GM18507 (cell line): ENCODE measurements at places on chromosomes 16 and 17.

DNA sequence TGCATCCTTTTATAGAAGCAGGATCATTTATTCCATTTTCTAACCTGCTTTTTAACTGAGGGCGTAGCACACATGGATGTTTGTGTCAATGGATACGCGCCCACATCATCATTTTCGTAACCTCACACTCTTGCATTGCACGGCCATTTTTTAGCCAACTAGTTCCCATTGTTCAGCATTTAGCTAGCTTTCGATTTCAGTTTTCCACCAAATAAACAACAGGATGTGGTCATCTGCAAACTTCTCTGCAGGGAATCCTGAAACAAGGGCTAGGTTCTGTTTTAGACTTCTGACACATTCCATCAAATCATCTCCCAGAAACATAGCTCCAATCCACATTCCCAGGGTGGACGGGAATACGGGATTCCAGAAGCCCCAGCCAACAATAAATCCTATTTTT lies 6.4 kb downstream of the CYB561 start:
- no peak for DNase-seq

DNA sequence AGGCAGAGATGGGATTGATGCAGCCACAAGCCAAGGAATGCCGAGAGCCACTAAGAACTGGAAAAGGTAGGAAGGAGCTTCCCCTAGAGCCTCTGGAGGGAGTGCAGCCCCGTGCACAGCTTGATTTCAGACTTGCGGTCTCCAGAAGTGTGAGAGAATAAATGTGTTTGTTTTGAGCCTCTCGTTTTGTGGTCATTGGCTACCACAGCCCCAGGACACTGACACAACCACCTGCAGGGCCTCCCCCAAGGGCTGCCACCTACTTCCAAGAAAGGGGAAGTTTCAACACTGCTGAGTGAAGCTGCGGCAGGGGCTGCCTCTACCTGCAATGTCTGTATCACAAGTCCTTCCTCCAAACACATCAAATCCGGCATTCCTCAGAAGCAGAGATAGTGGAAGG lies 346.9 kb downstream of the C16orf95 start:
- no peak for DNase-seq

DNA sequence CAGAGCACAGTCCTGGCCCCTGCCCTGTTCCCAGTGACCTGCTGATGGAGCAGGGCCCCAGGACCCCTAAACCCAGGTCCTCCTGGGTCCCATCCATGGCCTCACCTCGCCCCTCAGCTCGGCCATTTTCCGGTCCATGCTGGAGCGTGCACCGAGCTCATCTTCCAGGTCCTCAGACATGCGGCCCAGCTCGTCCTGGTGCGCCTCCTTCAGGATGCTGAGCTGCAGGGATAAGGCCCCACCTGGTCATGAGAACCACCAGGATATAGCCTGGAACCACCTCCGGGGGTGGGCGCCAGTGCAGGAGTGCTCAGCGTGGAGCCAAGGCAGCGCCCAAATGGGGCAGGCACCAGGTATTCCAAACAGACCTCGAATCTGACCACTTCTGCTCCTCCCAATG lies 17.9 kb downstream of the CCDC102A start:
- no peak for DNase-seq

GRCh38 chr16:54284319-54284930 lies 2.2 kb downstream of the IRX3 start:
- DNase-seq: no peak

- no peak for DNase-seq
Measured at GRCh38 chr16:56354016-56354415, 71.3 kb downstream of the AMFR start.

DNA sequence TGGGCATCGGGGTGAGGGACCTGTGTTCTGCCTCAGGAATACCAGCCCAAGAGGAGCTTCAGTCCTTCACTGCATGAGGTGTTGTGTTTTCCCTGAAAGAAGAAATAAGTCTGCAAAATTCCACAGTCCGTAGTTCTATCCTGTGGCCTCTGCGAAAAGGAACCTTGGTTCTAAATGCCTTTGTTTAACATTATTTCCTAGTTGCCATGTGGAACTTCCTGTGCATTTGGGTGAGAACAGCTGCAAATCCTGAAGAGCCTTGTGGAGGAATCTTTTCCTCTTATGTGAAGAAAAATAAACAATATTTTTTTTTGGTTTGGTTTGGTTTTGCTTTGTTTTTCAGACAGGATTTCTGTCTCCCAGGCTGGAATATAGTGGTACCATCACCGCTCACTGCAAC lies 9.8 kb downstream of the PSKH1 start:
- no peak for DNase-seq

GRCh38 chr16:55389426-55390073 lies 65.5 kb downstream of the IRX6 start:
- no peak for DNase-seq

DNA sequence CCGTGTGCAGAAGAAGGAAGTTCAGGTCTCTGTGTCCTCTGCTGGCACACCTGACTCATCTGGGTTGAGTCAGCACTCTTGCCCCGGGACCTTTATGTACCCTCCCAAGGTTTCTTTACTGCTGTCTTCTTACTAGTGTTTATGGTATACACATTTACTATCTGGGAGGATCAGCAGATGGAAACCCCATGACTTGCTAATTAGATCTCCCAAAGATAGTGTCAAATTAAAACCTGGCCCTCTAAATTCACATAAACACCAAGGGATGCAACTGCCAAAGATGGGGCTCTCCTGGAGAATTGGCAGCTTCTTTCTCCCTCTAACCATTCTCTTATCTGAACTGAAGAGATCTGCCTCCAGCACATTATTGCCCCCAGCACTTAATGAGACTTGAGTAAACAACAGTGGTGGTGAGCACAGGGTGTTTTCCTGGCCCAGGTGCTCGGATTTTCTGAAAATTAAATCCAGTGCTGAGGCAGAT lies 718.1 kb upstream of the SOX9 start:
- no peak for DNase-seq

DNA sequence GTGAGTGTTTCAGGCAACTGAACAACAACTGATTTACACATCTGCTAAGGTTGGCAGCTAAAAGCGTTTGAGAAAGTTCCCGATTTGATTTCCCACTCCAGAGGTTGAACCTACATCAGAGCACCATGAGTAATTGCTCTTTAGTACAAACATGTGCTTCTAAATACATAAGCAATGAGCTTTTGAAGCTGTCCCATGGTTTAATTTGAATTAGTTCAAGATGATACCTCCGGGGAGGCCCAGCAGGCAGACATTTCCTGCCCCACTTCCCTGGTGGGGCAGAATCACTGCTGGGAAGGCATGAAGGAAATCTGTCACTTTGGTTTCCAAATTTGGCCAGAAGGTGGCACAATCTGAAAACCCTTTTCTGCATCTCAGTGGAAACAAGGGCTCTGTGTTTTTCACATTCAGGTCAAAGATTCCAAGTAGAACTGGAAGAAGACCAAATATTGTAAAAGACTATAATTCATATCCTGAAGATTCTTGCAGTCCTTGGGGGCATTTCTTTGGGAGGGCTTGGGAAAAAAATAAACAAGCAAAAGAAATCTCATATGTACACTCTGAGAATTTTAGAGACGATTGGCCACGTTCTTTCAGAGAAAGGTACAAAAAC lies 176.2 kb upstream of the FAM20A start:
- DNase-seq: no peak

DNA sequence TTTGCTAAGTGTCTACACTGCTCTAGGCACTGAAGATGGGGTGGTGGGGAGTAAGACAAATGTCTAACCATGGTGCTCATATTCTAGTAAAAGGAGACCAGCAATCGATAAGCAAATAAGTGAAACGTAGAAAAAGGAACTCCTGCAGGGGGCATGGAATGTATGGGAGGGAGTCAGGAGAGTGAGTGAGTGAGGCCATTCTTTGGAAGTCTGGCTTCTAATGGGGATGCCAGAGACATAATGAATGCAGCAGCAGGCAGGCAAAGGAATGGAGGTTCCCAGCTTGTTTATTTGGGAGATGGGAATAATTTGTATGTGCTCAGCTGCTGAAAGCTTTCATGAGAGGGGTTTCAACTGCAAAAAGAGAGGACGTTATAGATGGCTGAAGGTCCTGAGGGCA lies 216.4 kb upstream of the DYNLRB2 start:
- DNase-seq: no peak
